Brain microvascular endothelial cell (primary cell): ENCODE measurements at places on chromosomes 2 and 18.

DNA sequence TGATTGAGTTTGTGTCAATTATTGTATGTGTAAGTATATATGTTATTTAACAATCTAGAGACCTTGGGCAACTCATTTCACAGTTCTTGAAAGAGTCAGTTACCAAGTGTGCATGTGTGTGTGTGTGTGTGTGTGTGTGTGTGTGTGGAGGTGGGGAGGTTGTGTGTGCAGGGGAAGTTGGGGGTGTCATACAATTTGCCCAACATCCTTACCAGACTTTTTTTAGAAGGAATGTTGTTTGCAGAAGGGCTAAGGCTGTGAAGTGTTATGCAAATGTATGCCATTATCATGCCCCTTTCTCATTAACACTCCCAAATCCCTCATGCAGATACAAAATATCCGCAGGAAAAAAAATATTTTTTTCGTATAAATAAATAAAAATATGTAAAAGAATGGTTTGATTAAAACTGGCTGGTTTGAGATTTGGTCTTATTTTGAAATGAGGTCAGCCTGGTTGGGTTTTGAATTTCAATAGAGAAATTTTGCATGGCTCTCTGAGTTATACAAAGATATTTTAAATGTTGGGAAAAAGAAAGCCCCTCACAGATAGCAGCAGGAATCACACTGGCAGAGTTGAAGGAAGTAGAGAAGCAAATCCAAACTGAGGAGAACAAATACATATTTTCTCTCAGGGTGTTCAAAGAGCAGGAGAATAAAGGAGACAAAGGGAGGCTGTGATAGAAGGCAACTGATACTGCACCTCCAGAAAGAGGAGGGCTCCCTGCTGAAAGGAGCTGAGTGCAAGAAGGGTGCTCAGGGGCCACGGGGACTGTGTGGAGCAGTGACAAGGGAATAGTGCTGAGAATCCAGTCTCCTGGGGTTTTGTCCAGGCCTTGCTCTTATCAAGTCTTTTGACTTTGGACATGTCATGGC lies 1365.5 kb upstream of the CELF4 start:
- no peak for DNase-seq

- DNase-seq, result peak; percentile 31
Measured at GRCh38 chr18:76528477-76529432, 33.7 kb upstream of the ZNF516 start.

DNA sequence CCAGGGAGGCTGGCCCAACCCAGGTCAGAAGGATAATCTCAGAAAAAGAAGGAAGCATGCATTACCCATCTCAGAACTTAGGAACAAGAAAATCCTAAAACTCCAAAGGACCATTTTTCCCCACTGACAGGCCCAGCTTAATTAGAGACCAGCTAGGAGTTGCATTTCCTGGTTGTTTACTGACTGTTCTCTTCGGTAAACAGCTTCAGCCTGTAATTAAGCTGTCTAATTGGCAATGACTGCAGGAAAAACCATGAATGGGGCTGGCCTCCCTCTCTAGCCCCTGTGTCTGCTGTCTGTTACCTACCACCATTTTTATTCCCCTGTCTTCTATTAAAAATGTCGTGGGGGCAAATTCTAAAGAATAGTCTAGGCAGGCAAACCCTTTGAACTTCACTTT lies 146.5 kb downstream of the AGAP1 start:
- DNase-seq, result no peak

GRCh38 chr2:108620656-108621055 lies 86.4 kb downstream of the LIMS1 start:
- DNase-seq, result no peak

- no peak for DNase-seq
Measured at GRCh38 chr18:39730606-39731005, 2165.0 kb upstream of the CELF4 start.

DNA sequence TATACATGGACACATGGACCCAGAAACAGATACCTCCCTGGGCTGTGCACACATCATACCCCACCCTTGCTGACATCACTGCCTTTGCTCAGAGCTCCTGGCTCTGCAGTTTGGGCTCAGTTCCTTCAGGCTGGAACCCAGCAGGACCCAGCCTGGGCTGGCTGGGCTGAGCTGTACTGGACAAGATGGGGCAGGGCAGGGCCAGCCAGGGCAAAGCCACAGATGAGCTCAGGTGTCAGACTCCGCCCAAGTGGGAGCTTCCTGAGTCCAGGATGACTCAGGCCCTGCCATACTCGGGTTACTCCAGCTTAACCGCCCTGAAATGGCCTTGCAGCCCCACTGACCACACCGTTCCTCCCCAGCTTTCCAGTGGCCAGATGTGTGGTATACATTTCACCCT lies 284.9 kb downstream of the OSR1 start:
- DNase-seq, result peak; percentile 42

DNA sequence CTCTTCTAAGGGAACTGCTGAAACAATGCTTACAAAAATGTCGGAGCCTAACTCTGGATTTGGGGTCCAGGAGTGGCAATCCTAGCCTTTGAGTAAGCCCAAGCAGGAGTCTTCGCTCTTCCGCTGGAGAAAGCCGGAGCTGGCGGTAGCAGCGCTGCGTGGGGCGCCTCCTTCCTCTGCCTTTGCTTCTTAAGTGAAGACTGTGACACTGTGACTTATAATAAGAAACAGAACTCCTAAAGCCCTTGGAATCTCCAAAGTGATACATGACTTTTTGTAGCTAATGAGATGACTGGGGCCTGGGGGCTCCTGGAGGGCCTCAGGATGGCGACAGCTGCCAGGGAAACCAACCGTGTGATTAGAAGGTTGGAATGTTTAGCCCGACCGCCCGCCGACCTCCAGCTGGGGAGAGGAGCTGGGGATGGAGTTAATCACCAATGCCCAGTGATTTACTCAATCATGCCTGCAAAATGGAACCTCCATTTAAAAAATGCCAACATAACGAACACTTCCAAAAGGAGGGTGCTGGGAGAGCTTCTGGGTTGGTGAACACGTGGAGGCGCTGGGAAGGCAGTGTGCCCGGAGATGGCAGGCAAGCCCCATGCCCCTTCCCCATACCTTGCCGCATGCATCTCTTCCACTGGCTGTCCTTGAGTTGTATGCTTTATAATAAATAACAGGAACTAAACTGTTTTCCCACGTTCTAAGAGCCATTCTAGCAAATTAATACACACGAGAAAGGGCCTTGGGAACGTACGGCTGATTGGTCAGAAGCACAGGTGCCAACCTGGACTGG lies 29.0 kb upstream of the MAL start:
- DNase-seq, result no peak

DNA sequence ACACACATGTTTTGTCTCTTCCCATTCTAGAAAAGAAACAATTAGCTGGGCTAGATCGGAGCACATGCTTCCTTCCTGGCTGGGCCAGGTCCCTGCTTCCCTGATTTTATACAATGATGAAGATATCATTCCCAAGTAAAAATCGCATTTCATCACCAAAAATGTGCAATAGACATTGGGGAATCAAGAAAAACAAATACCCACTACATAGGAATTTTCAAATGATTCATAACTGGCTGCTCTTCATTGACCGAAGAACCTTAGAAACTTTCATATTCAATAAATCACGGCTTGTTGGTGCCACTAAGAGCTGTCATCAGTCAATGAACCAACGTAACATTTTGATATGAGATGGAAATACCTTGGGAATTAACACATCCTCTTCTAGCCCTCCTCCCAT lies 373.6 kb upstream of the TRIB2 start:
- DNase-seq, result no peak

GRCh38 chr2:241153616-241154015 lies 3.3 kb downstream of the PPP1R7 start:
- DNase-seq, result no peak

- DNase-seq, result no peak
Measured at GRCh38 chr2:73032702-73033097, 38.8 kb downstream of the SFXN5 start.

GRCh38 chr18:43651057-43651456 lies 373.8 kb upstream of the SYT4 start:
- no peak for DNase-seq

- no peak for DNase-seq
Measured at GRCh38 chr2:136116151-136116812, 1.7 kb downstream of the CXCR4 start.

- no peak for DNase-seq
Measured at GRCh38 chr2:33135645-33136044, 188.9 kb downstream of the LTBP1 start.

DNA sequence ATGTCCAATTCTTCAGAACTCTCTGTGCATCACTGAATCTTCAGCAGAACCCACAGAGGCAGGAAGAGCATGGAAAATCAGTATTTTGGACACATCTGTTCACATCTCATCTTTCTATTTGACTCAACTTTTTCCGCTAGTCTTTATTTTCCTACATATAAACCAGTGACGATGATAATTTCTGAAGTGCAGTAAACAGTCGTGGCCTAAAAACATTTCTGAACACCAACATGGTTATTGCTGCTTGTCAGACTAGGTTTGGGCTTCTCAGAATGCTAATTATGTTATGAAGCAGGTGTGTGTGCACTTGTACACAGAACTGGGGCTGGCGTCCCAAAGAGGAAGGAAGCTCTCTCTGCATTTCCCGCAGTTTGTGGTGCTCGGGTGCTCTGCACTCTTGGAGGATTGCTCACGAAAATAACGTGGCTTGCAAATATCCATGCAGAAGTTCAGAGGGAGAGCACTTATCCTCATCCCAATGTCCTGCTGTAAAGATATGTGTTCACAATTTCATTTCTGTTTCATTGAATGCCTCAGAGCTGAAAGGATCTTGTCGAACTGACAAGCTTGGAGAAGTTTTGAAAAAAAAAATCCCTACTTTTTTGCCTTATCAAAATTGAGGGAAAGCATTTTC lies 50.8 kb downstream of the EDAR start:
- no peak for DNase-seq

DNA sequence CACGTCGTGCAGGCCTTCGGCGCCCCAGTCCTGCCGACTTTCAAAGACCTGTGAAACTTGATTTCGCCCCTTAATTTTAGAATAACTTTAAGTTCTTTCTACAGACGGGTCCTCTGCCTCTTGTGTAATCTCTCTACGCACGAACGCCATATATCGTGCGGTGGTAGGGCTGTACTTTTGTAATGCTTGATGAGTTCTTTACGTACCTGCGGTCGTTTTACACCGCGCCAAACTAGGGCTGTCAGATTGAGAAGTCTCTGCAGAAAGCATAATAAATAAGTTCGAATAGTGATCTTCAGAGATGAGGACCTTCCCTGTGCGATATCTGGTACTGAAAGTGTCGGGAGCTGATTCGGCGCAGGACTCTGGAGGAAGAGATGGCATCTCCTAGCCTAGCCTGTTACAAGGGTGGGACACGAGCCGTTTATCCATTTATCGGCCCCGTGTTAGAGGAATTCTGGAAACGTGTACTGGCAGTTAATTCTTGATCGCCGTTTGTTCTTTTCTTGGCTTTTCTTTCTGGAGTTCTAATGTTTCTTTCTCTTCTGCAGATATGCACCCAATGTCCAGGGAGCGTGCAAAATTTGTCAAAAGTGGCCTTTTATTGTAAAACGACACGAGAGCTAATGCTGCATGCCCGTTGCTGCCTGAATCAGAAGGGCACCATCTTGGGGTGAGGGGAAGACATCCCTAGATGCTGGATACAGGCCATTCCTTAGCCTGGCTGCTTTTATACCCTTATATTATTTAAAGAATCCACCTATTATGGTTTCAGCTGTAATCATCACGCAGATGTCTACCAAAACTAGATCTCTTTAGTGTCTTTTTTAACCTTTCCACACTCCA lies 781 bp upstream of the SLC5A6 start:
- peak; percentile 59 for DNase-seq

GRCh38 chr2:65064728-65065552 lies 8.7 kb downstream of the CEP68 start:
- peak; percentile 85 for DNase-seq

- DNase-seq, result no peak
Measured at GRCh38 chr2:39120521-39120770, 405 bp downstream of the SOS1 start.

GRCh38 chr18:10768221-10768620 lies 242.4 kb downstream of the NAPG start:
- no peak for DNase-seq

GRCh38 chr18:71529703-71530303 lies 1014.3 kb downstream of the CBLN2 start:
- DNase-seq, result peak; percentile 14

DNA sequence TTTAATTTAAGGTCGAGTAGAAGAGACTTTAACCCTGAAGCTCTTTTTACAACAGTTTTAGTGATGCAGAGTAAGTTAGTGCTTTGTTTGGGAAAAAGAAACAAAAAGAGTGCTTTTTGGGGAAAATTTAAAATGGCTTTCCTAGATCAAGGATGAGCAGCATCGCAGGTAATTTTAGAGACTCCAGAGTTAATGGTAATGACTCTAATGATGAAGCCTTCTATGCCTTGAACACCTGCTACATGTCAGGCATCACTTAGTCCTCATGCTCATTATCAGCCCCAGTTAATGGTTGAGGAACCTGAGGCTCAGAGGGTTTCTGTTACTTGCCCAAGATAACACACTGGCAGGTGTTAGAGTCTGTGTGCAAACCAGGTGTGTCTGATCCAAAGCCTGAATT lies 167.8 kb downstream of the ACOXL start:
- no peak for DNase-seq

DNA sequence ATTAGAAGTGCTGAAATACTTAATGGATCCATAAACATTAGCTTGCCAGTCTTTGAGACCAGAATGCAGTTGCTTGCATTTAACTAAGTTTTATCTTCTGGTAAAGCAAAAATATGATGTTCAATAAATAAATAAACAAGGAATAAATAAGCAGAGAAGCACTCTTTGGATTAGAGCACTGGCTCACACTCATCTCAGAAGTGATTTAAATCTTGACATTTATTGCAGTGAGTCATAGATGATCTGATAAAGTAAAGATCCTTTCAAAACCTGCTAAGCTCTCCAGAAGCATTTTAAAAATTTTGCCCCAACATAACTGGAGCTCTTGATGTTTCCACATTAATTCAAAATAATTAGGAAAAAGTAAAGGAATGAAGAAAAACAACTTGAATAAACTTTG lies 66.8 kb downstream of the KYNU start:
- DNase-seq, result no peak

- DNase-seq, result peak; percentile 81
Measured at GRCh38 chr2:37672104-37672869, 845 bp upstream of the CDC42EP3 start.
